Spinal cord (tissue), 10 donors: ENCODE measurements at places on chromosomes 5 and 9. TPM values are rescaled to one million over a fixed set of nuclear protein-coding genes. Genes with fewer than 3 reads are reported as not detected.

PCDHB8 gene
- total RNA-seq = 1.9 TPM

PLEKHG4B gene
- 11.6 TPM for total RNA-seq

LCN2 gene
- total RNA-seq = 14.1 TPM

LHX6 gene
- 5.1 TPM for total RNA-seq

PTGER4 gene
- total RNA-seq = 13.9 TPM

CD180 gene
- total RNA-seq = 1.7 TPM

OR1Q1 gene
- total RNA-seq = not detected

FABP6 gene
- 2.8 TPM for total RNA-seq

HEMGN gene
- 34.7 TPM for total RNA-seq

ORM2 gene
- total RNA-seq = 0.28 TPM

NME5 gene
- 21.0 TPM for total RNA-seq

ZFP2 gene
- 7.7 TPM for total RNA-seq

UGT3A1 gene
- under 0.01 TPM for total RNA-seq

FAM221B gene
- 0.06 TPM for total RNA-seq

ADAMTSL2 gene
- 3.7 TPM for total RNA-seq

NIM1K gene
- total RNA-seq = 7.9 TPM

C5orf52 gene
- total RNA-seq = not detected

CCNB1 gene
- 38.2 TPM for total RNA-seq

RBM27 gene
- total RNA-seq = 33.9 TPM

PPIC gene
- total RNA-seq = 32.6 TPM
